Activated gamma-delta T cell treated with anti-CD3 and anti-CD28 coated beads, Interleukin-2, amount 50 U/mL, for 16 hours (primary cell): ENCODE measurements at places on chromosomes 5 and 9.

DNA sequence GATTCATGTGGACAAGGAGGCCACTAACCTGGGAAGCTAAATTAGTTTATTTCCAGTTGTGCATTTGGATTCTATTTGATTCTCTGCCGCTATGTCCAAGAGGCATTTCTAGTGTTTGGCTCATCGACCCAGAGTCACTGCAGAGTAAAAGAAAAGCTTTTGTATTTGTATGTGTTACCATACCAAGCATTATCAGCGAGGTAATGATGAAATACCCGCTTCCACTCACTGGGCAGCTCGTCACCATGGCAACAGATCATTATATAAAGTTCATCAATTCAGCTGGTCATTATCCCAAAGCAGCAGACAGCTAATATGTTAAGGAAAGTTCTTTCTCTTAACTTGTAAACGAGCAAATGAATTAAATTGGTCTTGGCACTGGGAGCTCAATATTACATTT lies 380.3 kb downstream of the SEMA5A start:
- no peak for DNase-seq

DNA sequence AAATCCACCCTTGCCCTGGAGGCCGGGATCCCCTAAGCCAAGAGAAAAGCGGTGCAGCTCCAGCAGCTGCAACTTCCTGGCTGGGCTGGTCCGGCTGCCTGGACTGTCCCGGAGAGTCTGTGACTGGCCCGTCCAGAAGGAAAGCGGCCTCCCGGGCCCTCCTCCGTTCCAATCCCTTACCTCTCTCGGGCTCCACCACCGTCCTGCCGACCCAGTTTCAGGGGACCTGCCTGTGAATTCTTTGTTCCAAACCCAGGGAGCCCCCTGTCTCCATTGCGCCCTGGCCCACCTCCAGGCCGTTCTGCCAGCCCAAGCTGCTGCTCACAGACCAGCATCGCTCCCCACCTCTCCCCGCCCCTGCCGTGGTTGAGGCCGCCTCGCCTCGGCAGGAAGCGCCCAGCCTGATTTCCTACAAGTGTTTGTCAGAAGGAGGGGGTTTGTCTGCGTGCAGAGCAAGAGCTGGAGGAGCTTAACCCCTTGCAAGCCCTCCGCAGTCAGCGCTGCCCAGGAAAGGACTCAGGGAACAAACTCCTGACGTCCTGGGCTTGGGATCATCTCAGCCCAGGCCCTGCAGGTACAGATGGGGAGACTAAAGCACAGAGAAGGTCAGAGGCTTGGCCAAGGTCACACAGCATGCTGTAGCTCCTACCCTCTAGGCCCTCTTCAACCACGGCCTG lies at the start of gene AKNA:
AKNA (minus strand) TSS at position 303 of the 677 bp plus-strand sequence. CDS start 6,649 bp downstream, outside the sequence.
- DNase-seq: peak; percentile 77

GRCh38 chr5:132662925-132663770 lies 5.2 kb downstream of the IL13 start:
- peak; percentile 28 for DNase-seq

DNA sequence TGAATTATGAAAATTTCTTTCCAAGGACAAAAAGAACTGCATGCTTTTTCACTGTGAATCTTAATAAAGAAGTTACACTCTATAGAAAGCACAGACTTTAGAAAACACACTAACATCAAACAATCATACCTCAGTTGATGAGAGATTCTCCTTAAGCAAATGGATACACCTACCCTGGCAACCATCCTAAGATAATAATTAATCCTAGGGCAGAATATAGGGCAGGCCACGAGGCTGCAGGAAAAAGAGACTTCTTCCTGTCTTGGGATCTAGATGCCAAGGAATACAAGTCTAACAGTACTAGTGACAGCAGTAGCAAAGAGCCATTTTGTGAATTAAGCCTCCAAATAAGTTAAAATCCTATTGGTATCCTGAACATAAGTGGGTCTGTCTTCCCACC lies 395.4 kb downstream of the EFNA5 start:
- DNase-seq: no peak

- no peak for DNase-seq
These were observed 37.9 kb upstream of the TTC1 start for GRCh38 chr5:159971038-159971437.

DNA sequence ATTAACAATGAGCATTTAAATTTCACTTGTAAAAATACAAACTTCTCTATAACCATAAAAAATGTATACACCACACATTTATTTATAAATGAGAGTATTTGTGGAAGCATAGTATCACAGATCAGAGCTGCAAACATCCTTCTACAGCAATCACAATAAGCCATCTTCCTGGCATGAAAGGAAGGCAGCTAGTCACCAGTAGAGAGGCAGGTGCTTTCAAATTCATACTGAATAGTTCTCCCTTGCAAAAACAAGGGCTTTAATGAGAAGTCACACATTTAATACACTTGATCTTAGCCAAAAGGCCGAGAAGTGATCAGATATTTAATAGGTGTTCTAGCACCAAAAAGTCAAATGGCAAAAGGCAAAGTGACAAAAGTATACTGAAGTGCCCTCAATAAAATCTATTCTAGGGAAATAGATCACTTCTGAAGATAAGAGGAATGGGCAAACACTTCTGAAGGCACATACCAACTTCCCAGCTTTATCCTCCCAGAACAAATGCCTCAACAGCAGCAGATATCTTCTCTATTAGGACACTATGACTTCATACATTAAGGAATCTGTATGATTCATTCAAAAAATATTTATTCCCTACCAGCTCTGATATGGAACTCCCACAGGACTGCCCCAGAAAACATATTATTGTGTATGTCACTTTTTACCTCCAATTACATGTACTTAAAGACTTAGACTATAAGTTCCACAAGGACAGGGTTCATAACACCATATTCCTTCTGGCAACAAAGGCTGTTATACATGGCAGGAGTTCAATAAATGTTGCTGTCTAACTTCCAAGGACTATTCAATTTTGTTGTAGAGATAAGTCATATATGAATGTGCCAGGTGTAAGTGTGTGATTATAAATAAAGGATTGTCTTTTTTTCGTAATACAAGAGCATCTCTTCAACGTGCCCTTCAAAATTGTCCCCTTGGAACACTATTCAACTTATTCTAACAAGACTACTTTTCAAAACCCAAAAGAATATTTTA lies 31.7 kb downstream of the MAPKAP1 start:
- no peak for DNase-seq

GRCh38 chr9:70120834-70121510 lies 77.3 kb downstream of the MAMDC2 start:
- DNase-seq: no peak

DNA sequence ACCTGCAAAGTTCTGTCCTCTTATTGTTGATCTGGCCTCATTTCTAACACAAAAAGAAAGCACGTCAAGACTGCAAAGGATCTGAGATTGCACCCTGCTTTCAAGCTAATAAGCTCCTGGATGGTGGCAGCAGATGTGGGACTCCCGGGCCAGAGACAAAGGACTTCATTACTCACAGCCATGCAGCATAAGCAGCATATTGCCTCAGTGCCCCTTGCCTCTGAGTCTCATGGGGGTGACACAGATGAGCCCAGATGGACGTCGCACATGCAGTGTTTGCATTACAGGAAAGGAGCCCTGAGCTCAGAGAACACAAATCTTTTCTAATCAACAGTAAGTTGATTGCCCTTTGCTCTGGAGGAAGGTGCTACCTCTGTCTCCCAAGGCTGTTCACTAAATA lies 105.0 kb downstream of the SLC28A3 start:
- DNase-seq: no peak

- DNase-seq: no peak
These were observed 1.7 kb upstream of the TMCO6 start for GRCh38 chr5:140637371-140638100.

- DNase-seq: no peak
These were observed 164.8 kb downstream of the MACROH2A1 start for GRCh38 chr5:135234242-135234641.

GRCh38 chr9:122536134-122536533 lies 9.0 kb upstream of the OR1N1 start:
- DNase-seq: no peak

- DNase-seq: no peak
These were observed 417.0 kb downstream of the ARHGEF28 start for GRCh38 chr5:74042959-74043358.
